ENCODE measurements at places on chromosomes 2 and 18. TPM values are rescaled to one million over a fixed set of nuclear protein-coding genes. Genes with fewer than 3 reads are reported as not detected.

- no peak for DNase-seq
Observed at GRCh38 chr18:58802959-58803358, 61.7 kb upstream of the ZNF532 start.

GRCh38 chr2:240875228-240876034, 6.8 kb downstream of the AGXT start:
- DNase-seq = no peak

GRCh38 chr2:236956641-236957040, 129.0 kb upstream of the COPS8 start:
- no peak for DNase-seq

GRCh38 chr2:179626261-179626660, 235.2 kb downstream of the ZNF385B start:
- DNase-seq = no peak

GRCh38 chr18:48816554-48816953, 134.2 kb downstream of the SMAD7 start:
- DNase-seq = no peak

DNA sequence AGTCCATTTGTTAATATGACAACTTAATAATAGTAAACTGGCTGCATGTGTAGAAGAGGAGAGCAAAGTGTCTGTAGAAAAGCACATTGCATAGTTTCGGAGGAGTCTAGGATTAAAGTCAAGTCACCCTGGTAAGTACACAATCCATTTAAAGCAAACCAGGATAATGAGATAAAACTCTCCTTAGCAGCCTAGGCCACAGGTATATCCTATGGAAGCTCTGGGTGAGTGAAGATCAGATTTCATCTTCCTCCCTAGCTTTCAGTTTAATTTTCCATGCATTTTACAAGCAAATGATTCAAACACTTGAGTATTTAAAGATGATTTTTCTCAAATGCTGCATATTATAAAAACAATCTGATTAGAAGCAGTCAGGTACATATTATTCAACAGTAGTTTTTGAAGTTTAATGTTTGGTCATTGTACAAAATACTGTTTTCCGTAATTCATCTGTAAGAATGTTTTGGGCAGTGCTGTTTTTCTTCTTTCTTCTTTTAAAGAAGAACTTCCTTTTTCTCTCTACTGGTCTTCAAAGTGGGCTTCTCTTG, 10.2 kb downstream of the CERS6 start:
- DNase-seq = no peak

GRCh38 chr2:228681426-228681825, 499.9 kb upstream of the SPHKAP start:
- no peak for DNase-seq

DNA sequence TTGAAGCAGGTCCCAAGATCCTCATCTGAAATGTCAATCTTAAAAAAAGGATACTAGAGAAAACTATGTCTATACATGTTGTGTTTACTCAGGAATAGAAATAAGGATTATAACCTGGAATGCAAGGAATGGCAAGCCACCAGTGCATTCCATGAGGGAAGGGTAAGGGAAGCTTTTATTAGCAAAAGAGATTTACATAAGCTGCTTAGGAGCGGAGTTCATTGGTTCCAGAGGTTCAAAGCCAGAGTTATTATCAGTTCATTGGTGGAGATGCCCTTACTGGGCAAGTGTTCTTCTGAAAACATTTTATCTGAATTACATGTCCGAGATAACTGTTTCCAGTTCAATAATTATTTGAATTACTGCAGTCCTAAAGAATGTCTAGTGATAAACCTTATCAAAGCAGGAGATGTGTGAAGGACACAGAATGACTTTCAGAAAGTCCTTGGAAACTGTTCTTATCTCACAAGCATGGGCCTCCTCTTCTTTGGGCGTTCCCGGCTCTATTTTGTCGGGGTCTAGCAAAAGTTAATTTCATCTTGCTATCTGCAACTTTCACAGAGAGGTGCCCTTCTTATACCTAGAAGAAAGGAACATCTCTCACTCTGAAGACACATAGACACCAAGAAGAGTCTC, 23.5 kb downstream of the COMMD1 start:
- no peak for DNase-seq

- no peak for DNase-seq
Observed at GRCh38 chr2:134397146-134397896, 143.4 kb downstream of the MGAT5 start.

DNA sequence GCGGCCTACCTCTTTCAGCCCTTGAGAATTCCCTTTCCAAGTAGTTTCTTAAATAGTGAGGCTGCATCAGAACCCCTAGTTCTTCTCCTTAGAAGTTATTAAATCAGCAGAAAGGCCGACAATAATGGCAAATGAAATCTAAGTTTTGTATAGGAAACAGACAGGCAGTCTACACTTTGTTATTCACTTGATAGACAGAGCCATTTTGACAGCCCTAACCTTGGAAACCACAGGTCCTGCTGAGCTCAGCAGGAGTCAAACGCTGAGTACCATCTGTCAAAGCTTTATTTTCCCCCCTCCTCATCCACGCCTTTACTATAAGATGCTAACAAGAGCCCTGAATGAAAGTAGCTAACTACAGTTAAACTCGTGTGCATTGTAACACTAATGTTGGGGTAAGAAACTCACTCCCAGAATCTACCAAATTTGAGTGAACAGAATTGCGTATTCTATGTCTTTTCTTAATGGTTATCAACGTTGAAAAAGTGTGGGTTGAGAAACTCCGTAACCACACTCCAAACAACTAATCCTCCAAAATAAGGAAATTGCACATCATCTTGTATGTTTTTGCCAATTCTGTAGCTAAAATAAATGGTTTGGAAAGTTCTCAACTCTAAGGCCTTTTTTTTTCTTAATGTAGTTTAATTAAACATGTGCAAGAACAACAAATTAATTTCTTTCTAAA, 90.6 kb upstream of the EFEMP1 start:
- DNase-seq = no peak

The MATN3 gene
- total RNA-seq = not detected

The SLC25A52 gene
- total RNA-seq = 0.28 TPM

The RAX gene
- total RNA-seq = not detected

The PAX3 gene
- not detected for total RNA-seq

The SCN7A gene
- not detected for total RNA-seq

The SAG gene
- 0.45 TPM for total RNA-seq

The GREB1 gene
- 0.54 TPM for total RNA-seq

The SLC9A4 gene
- total RNA-seq = 0.08 TPM
